ENCODE measurements at places on chromosomes 6 and 20.
A peak's percentile ranks its signal among the peaks of the same experiment; 100 is the strongest.

DNA sequence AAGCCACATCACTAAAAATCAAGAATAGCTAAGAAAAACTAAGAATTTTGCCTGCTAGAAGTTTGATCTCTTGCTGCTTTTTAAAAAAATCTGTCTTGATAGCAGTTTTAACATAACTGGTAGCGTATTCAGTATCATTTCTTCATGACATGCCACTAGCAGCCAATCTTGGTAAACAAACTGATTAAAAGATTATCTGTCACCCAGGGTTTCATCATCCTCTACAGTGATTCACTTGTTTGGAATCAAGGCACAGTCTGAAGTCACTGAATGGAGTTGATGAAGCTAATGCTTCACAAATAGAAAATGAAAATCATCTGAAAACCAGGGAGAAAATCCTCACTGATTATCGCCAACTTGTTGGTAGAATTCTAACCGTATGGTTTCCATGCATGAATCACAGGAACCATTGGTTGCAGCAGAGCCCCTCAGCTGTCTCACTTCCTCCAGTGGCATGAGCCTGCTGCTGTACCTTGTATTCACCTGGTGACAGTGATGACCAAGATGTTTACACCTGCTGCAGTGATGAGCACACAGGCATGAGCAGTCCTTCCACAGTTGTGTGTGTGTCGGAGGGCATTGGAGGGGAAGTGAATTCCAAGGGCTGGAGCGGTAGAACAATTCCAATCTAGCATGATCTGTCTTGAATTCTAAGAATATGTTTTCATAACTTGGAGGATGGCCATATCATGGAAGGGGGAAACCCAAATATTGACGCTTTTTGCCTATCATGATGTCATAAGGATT, 275.0 kb downstream of the KHDC1L start:
- peak; percentile 41 for DNase-seq

GRCh38 chr6:74182992-74183391, 487.0 kb downstream of the CD109 start:
- DNase-seq: no peak

- DNase-seq: peak; percentile 78
Observed at GRCh38 chr6:142885182-142885867, 59.7 kb downstream of the HIVEP2 start.

DNA sequence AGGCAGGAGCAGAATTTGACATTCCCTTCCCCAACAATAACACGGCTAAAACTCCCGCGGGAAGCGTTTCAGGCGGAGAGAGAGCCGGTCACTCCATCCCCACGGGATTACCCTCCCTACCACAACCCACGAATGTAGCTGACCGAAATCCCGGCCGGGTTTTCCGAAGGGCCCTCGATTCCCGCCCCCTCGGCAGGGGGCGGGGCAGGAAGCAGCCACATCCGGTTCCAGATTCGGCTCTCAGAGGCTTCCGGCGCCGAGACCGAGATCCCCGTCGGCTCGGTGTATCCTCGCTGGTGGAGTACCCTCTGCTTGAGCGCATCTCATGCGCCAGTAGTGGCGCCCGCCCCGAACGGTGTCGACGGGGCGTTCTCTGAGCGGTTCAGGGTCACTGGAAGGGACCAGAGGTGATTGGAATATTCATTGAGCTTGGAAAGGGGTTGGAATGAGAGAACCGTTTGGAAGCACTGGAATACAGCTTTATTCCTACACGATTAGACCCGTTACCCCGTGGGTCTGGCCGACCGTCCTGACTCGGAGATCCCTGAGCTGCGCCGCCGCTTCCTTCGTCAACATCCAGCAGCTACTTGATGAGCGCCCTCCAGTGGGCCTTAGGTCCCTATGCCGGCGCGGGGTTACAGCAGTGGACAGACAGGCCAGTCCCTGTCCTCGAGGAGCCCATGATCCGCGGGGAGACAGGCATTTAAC, 649 bp upstream of the RGL2 start:
- peak; percentile 99 for DNase-seq

- peak; percentile 86 for DNase-seq
Observed at GRCh38 chr6:14728396-14729024, 517.4 kb upstream of the JARID2 start.

Data from OCI-M1 (cell line).